Posterior vena cava (tissue), 2 donors: ENCODE measurements at places on chromosomes 5 and 9. TPM values are rescaled to one million over a fixed set of nuclear protein-coding genes. Genes with fewer than 3 reads are reported as not detected.

CCL27 gene
- 0.33 TPM for total RNA-seq

ELOVL7 gene
- 2.7 TPM for total RNA-seq

DNA sequence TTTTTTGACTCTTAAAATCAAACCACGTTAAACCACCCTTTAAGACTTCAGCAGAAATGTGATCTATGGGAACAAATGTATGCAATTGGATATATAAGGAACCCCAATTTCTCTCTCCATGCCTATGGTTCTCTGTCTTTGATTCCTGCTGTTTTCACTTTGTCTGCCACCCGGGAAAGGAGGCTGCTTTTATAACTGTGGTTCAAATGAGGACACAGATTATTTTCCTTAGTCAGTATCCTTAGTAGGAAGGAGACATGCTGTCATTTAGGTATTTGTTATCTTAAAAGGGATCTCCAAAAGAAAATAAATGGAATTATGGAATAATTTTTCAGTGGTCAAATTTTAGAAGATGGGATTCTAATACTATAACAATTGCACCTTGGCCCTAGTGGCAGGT is 176.1 kb upstream of the NREP start:
- no peak for DNase-seq

DNA sequence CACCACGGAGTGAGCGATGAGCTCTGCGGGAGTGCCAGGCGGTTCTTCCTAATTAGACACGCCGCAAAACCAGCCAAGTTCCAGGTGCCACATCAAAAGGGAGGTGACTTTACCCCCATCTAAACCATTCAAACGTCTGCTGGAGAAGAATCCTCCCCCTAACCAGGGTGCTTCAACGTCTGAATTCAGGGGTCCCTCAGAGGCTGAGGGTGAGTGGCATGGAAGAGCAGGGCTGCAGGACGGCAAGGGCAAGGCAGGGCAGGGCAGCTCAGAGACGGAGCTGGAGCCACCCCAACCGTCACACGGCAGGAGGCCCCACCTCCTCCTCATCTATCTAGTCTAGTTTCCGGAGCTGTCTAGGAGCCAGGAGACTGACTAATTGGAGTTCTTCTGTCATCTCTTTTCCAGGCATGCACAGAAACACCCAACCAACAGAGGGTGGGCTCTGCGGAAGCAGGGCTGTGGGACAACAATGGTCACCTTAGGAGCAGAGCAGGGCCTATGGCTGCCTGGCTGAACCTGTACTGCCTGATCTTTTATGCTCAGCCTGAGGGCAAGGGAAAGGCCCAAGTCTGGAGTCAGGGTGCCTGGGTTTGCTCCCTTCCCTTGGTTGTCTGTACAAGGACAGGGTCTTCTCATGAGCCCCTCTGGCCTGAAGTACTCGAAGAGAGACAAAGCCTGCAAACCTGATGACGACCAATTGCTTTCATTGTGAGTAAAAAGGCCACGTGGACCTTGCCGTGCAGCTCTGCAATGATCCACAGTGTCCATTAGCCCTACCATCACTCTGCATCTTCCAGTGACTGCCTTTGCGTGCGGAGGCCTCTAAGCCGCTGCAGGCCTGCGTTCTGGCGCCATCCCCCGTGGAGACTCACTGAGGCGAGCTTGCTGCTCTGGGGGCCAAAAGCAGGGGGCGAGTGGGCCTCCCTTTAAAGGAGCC is 81.0 kb upstream of the SLC25A51 start:
- DNase-seq = peak; percentile 79
